ENCODE measurements at places on chromosomes 1 and 21. TPM values are rescaled to one million over a fixed set of nuclear protein-coding genes. Genes with fewer than 3 reads are reported as not detected.

GRCh38 chr1:98133131-98133530, 212.3 kb upstream of the DPYD start:
- DNase-seq = no peak

DNA sequence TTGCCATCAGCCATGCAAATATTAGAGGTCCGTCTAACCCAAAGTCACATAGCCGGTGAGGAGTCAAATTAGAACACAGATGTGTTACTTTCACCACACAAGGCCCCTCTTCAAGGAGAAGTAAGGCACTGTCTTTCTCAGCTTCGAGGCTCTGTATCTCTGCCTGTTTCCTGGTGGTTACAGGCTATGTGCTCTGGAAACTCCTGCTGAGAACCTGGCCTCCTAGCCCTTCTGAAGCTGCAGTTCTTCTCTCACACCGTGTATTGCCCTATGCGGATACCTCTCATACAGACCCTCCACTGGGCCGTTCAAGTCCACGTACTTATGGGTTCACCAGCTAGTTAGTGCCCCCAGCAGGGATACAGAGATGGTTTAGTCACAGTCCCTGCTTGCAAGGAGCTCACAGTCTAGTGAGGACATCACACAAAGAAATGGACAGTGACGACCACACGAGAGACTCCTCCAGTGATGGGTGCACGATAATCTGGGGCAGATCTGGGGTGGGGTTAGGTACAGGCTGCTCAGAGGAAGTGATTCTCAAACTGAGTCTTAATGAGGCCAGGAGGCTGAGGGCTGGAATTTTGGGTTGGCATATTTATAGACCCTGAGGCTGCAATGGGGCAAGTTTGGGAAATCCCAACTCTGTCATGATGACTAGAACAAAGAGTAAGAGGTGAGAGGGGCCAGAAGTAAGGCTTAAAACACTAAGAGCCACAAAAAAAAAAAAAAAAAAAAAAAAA, 22.8 kb upstream of the ELOA start:
- DNase-seq = no peak

DNA sequence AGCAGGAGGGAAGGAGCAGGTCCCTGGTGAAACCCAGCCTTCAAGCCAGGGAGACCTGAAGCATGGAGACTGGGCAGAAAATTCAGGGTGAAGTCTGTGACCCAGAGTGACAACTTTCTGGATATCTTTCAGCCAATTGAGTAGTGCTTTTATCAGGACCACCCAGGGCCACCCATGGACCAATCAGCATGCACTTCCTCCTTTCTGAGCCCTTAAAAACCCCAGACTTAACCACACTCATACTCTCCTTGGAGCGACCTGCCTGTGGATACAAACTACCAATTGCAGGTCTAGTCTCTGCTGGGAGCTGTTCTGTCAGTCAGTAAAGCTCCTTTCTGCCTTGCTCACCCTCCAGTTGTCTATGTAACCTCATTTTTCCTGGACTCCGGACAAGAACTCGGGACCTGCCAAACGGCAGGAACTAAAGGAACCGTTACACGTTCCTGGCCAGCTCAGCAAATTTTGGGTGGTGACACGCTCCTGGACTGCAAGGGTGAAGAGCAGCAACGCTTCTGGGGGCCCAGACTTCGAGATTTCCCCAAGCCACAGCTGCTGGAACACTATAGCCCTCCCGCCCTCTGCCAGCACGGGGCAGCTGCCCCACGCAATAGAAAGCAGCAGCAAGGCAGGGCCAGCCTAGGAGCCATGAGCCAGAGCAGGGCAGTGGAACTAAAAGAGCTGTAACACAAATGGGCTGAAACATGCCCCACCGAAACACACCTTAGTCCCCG, 1183.4 kb downstream of the AMY1C start:
- DNase-seq = no peak

- DNase-seq = no peak
Observed at GRCh38 chr1:103230061-103230460, 121.7 kb upstream of the COL11A1 start.

DNA sequence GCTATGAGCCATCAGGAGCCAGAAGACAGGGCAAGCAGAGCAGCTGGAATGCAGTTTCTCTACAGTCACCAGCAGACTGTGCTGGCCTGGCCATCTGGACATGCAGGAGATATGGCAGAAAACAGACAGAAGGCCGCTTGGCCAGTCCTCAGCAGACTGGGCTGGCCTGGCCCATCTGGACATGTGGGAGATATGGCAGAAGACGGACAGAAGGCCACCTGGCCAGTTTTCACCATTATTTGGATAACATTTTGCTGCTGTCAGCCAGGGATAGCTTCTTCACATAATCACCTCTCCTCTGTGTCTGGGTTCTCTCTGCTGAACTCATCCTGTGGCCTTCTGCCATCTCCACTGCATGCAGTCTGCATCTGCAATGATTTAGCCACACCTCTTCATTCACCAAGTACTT, 25.0 kb upstream of the CACYBP start:
- DNase-seq = no peak

DNA sequence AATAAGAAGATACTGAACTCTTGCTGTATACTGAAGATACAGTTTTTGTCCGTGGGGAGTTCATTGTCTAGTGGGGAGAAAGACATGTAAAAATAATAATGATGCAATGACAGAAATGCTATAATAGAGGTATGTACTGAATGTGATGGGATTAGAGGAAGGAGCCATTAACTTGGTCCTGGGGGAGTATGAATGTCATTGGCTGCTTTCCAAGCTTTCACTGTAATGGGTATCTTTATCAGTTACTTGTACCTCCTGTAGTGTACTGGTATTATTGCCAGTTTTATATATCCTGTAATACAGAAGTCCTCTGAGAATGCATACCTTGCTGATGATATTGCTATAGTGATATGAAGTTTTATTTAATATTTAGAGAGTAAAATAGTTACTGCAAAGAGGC, 7.4 kb downstream of the BTBD8 start:
- DNase-seq = no peak

- DNase-seq = no peak
Observed at GRCh38 chr21:44550807-44551206, 498 bp downstream of the KRTAP10-2 start.

DNA sequence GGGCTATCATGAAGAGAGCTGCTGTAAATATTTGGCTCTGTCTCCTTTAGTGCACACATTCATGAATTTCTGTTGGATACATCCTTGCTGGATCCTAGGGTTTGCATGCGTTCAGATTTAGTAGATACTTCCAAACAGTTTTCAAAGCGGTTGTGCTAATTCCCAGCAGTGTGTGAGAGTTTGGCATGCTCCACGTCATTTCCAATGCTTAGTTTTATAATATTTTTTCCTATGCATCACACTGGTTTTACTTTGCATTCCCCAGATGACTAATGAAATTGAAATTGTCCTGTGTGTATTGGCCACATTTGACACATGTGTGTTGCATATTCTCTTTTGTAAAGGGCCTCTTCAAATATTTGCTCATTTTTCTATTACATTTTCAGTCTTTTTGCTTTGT, 18.5 kb upstream of the AADACL3 start:
- DNase-seq = no peak

DNA sequence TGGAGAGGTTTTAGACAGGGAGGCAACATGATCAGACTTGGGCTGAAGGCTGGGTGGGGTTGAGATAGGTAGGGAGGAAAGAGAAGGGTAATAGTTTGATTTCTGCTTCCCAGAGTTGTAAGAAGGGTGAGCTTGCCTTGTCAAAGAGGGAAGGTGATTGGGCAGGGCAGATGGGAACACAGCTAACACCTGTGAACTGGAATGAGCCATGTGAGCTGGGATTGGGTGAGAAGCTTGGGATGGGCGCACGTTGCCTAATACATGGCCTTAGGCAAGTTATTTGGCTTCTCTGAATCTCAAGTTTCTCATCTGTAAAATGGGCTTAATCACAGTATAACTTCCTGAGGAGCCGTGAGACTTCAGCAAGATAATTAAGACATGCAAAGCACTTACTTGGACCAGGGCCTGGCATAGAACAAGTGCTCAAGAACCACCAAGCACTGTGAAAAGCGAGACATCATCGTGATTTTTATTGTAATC, 33.8 kb upstream of the ID3 start:
- no peak for DNase-seq

GRCh38 chr1:2384941-2385481, 6.3 kb downstream of the MORN1 start:
- no peak for DNase-seq

GRCh38 chr1:107544285-107544684, 403.4 kb downstream of the NTNG1 start:
- DNase-seq = no peak

The ANGPTL1 gene
- not detected for total RNA-seq

The CNN3 gene
- total RNA-seq = 1.2 TPM

The CNR2 gene
- 0.07 TPM for total RNA-seq

The ZNF326 gene
- total RNA-seq = 18.5 TPM

The CELA2B gene
- total RNA-seq = not detected

All from activated CD4-positive, alpha-beta T cell treated with anti-CD3 and anti-CD28 coated beads, Interleukin-2, amount 10 ng/mL, durations not matched to agents 7 days and 5 days (primary cell).